ENCODE measurements at places on chromosomes 13 and 19.

- no peak for DNase-seq
Measured at GRCh38 chr19:35986664-35987570, 8.1 kb upstream of the SDHAF1 start.

DNA sequence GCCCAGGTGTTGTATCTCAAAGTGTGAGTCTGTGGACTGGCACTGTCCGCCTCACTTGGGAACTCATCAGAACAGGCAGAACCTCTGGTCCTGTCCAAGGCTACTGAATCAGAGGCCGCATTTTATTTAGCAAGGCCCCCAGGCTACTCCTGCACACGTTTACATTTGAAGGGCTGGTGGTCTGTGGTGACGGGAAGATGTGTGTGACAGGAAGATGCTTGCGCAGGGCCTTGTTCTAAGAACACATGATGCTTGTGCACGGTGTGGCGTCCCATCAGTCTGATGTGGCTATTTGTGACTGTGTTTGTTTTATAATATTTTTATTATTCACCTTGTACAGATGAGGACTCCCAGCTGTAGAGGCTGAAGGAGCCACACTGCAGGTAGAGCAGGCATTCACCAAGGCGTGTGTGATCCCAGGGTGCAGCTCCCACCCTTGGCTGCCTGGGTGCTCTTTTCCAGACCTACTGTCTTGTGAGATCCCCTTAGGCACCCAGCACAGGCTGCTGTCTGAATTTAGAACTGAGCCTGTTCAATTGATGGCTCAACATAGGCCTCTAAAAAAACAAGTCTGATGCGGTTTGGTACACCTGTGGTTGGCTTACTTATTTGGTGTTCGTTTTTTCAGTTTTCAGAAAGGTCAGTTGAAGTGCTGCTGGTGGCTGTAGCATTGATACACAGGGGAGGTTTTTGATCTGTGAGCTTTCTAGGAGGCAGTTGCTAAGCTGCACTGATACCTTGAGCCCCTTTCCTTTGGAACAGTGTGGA lies 3.1 kb downstream of the SLC25A15 start:
- DNase-seq = no peak

DNA sequence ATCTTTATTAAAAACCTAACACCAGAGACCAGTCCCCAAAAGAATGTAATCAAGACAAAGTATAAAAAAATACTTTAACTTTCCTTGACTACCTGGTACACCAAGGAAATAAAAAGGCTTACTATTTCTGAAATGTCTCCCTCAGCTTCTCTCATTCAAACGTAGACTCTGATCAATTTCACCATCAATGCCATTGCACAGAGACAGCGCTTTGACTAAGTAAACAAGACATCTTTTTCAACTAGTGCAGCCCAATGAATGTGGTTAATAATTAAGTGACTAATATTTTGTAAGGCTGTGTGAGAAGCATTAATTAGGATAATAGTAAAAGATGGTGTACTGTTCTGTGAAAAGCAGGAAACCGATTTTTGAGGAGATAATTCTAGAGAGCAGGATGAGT lies 7.3 kb upstream of the RAP2A start:
- DNase-seq = no peak

DNA sequence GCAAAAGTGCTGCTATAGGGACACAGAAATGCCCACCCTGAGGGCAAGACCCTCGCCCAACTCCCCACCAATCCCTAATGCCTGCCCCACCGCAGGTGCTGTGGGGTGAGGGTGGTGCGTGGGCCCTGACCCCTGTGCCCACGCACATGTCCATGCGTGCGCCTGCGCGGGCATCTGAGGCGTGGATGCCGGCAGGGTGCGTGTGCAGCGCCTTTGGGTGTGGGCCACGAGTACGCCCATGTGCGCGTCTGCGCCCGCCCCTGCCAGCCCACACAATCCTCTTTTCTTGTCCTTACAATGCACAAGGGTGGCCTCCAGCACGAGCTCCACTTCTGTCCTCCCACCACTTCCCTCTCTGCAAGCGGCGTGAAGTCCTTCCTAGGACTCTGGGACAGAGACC lies 14.3 kb downstream of the FUT6 start:
- DNase-seq = no peak

DNA sequence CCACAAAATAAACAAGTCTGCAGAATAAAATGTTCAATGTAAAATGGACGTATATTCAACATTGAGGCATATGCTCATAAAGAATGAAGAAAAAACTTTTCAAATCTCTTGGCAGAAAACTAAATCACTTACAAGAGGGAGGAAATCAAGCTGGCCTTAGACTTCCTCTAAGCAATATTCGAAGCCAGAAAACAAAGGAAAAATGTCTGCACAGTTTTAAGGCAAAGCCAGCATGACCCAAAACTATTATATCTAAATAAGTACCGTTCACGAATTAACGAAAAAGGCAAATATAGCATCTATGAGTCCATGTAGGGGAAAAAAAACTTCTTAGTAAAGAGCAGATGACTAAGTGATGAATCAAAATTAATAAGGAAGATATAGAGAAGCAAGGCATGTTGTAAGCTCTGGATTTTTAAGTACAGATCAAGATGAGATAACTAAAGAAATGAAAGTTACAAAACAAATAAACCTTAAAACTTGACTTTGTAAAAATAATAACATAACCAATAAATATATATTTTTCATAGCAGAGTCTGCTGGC lies 101.3 kb downstream of the KCNRG start:
- peak; percentile 49 for DNase-seq

- no peak for DNase-seq
Measured at GRCh38 chr13:61935710-61936109, 520.1 kb upstream of the PCDH20 start.

Measured in ELR (cell line).